CD8-positive, alpha-beta memory T cell (primary cell): ENCODE measurements at places on chromosomes 5 and 9.

DNA sequence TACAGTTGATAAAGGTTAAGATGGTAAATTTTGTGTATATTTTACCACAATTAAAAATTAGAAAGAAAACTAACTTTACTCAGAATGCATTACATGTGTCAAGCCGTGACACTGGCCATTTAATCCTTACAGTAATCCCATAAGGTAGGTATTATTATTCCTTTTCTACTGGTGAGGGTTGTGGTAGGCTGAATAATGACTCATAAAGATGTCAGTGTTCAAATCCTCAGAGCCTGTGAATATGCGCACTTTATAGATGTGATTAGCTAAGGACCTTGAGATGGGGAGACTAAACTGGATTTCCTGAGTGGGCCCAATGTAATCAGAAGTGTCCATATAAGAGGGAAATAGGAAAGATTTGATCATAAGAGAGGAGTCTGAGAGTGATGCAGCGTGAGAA lies 288.1 kb downstream of the TMEM167A start:
- DNase-seq = no peak

DNA sequence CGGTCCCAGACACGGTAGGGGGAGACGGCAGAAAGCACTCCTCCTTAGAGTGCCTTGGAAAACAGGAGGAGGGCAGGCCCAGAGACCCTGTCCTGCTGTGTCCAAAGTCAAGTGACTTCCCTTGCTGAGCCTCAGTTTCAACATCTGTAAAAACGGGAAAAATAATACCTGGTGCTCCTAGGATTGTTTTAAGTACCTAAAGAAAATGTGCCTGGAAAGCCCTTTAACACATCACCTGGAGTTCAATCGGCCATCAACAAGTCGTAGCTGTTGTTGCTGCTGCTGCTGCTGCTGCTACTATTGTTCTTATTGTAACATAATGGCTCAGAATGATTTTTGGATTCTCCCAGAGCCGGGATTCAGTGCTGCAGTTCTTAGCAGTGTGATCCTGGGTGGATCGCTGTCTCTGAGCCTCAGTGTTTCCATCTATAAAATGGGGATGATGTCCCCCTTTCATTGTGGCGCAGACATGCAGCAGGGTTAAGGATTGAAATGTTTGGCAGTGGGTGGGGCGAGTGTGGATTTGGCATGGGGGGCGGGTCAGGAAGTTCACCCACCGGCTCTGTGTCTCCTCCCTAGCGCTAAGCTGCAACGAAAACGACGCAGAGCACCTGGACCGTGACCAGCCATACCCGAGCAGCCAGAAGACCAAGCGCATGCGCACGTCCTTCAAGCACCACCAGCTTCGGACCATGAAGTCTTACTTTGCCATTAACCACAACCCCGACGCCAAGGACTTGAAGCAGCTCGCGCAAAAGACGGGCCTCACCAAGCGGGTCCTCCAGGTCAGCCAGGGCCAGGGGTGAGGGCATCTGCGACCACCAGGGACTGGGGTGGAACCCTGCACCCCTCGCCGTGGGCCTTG lies 9.2 kb downstream of the LHX2 start:
- no peak for DNase-seq

DNA sequence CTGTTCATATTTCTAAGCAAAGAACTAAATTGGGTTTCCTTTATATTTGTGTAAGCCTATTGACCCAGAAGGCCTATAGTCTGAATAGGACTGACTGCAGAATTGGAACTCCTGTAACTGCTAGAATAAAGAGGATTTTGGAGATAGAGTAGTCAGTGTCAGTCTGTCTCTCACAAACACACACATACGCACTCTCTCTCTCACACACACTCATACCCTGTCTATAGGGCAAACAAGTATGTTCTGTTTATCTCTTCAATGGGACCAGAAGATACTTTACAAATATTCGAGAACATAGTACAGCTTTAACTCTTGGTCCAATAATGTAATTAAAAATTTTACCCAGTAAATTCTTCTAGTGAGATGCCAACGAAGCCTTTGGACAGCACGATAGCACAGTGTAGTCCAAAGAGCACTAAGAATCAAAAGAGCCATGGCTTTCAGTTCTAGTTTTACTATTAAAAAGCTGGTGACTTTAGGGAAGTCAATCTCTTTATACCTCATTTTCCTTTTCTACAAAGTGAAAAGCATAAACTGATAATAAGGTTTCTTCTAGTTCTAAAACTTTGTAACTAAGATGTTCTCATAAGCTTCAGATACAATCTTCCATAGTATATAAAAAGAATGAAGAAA lies 19.3 kb downstream of the ABHD17B start:
- no peak for DNase-seq

GRCh38 chr5:6599739-6600138 lies 33.1 kb downstream of the NSUN2 start:
- no peak for DNase-seq

- no peak for DNase-seq
These were observed 1.6 kb downstream of the IRX4 start for GRCh38 chr5:1881098-1881572.

DNA sequence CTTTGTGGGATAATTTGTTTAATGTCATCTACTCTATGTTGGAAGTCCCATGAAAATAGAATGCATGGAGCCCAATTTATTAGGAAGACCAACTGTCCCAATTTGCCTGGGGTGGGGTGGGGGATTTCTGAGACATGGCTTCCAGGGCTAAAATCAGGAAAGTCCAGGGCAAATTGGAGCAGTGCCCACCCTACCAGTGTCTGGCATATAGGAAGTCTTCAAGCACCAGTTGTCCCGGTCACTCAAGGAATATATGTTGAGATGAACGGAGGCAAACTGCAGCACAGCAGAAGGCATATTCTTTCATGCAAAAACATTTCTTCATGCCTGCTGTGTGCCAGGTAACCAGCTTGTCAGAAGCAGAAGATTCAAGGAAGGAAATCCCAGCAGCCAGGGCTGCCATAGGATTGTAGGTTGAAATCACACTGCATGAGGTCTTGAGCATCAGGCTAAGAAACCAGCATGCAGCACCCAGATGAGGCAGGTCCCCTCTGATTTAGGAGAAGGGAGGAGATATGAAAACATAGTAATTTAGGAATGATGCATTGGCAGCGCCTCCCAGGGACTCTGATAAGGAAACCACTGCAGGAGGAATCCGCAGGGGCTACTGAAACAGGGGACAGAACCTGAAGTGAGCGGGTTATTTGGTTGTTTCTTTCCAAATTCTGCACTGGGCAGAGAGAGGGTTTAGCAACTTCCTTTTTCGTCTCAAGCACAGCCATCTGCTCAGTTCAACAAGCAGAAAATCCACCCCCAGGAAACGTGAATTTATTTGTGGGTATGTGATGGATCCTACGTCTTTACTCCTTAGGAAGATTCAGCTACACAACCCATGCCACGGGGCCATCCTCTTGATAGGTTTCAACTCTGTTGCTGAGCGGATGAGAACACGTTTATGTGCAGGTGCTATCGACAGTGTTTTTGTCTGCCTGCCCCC lies 112.6 kb upstream of the CPEB4 start:
- DNase-seq = no peak

GRCh38 chr5:169838688-169839087 lies 141.6 kb downstream of the INSYN2B start:
- DNase-seq = no peak

GRCh38 chr5:31736127-31736526 lies 97.2 kb downstream of the PDZD2 start:
- DNase-seq = no peak

DNA sequence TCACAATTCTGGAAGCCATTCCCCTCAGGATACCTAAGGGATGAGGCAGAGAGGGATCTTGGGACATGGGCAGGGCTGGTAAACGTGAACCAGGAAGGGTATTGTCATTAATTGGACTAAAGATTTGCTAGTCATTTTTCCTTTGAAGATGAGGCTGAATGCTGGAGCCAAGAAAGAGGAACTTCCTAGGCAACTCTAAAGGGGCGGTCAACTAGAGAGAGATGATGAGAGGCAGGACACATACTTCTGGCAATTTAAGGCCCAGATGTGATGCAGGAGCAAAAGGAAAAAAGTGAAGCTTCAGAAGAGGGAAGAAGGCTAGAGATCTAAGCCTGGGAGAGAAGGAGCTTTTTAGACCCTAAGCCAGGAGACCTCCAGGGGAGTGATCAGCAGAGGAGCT lies 5.6 kb downstream of the GBA2 start:
- DNase-seq = no peak

DNA sequence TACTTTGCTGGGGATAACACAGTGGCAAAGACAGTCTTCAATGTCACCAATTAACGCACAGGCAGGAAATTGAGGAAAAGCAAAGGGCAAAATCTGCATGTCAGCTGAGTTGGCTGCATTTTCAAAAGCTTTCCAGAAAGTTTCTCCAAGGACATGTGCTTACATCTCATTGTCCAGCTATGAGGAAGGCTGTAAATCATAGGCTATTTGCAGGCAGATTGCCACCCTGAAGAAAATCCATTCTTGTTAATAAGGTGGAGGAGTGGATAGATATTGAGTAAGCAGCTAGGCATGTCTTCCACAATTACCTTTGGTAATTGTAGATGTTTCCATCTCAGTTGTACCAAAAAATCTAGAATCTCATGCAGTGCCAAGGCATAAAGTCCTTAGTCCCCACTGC lies 278.0 kb upstream of the NUDT12 start:
- no peak for DNase-seq

DNA sequence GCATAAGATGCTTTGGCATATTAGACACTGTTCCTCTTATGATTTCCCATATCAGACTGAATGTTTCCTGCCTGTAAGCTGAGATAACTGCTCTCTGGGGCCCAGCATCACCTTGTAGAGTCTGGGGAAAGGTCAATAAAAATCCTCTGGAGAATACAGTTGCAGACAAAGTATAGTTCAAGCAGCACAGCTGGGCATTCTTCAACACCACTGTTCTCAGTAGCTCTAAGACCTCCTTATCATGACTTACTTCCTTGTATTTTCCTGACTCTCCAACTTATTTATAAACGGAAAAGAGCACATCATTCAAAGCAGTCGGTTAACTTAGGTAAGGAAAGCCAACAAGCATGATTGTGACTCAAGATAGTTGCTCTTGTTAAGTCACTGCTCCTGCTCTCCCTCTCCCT lies 208.7 kb upstream of the RASEF start:
- no peak for DNase-seq

DNA sequence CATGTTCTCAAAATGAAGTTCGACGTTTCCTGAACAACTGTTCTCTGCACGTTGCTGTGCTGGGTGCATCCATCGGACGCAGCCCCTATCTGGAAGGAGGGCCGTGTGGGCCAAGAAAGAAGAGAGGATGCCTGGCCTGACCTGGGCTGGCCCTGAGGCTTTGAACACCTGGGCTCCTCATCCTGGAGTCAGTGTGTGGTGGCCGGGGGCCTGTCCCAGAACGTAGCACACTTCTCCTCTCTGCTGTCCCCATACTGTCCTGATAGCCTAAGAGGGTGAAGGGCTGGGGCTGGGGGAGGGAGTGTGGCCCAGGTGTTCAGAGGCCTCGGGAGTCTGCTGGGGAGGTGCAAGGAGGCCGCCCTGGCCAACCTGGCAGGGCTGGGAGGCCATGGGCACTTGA lies 21.5 kb downstream of the COL5A1 start:
- no peak for DNase-seq

DNA sequence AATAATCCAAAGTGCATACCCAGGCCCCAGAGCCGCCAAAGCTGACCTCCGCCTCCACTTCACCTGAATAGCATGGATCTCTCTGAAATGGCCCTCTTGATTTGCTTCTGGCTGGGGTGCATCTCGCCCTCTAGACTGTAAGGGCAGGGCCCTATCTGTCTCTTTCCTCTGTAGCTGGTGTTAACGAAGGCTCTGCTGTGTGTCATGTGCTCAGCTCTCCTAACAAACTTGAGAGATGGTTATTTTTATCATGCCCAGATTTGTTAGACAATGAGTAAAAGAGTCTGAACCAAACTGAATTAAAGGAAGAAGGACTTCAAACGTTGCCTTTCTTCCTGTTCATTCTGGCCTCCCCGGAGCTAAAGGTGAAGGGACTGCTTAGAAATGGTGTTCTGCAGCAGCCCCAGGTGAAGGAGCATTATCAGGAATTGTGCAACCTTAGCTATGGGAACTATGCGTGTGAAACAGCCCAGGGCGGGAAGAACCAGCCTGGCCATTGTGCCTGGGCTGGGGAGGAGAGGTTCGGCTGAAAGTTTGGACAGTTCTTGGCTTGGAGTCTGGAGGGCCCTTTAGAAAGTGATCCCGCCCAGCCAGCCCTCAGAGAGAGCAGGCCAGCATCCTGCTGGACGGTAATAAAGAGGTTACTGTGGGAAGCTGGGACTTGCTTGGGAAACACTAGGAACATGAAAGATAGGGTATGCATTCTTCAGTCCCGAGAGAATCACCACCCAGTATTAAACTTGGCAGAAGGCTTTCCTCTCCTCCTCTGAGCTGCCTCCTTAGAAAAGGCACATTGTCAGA lies 73.5 kb downstream of the WWC1 start:
- DNase-seq = no peak

DNA sequence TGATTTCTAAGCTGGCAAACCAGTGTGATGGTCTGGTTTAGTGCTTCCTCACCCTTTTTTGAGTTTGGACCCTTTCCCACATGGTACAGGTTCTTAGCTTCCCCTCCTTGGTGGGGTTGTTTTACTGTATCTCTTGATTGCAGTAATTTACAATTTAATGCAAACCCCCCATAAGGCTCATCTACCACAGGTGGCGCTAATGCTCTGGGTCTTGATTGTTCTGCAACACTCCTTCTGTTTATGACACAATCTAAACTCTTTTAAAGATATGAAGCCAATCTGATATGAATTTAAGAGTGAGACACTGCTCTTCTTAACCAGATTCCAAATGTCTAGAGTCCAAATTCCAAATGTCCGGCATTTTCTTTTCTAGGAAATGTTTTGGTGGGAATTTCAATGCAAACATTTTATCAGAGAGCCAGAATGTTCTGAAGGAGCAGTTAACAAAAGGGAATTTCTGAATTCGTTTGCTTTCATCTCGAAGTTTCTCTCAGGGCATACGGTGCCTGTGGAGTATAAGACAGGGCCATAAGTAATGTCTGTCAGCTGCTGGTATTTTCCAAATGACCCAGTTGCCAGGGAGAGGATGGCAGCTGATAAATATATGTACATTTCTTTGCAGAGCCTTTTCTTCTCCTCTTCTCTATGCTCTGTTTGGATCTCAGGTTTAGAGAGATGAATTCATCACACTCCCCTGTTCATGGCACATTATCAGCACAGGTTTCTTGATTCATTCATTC lies 246.8 kb downstream of the ARHGAP26 start:
- no peak for DNase-seq

DNA sequence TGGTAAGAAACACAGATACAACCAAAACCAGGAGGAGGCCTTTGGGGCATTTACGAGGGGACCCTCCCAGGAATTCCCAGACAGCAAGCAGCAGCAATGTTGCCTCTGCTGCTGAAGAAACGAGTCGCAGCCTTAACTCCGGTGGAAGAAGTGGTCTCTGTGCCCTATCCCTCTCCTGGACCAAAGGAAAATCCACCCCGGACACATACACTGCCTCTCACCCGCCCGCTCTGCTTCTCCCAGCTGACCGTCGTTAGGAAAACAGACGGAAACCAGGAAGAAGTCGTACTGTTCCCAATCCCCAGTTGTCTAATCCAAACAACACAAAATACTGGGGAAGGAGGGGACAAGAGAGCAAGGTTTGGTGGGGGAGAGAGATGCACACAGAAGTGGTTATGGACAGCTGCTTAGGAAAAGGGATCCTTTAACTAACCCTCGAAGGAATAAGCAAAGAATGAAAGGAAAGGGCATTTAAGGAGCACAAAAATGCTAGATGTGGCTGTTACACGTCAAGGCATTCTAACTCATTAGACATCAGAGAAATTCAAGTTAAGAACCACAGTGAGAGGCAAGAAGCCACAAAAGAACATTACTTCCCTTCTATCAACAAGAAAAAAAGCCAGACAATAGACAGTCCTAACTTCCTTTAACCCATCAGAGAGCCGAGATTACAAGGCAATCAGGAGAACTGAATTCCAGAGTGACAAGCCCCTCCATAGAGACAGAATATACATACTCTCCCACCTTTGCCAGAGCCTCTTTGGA lies 71.9 kb downstream of the ACTL7B start:
- DNase-seq = no peak

- DNase-seq = no peak
These were observed 12.5 kb downstream of the UCK1 start for GRCh38 chr9:131518553-131518952.
